Stimulated activated CD4-positive, alpha-beta T cell treated with anti-CD3 and anti-CD28 coated beads, Interleukin-2, amount 100 ng/mL, for 4 hours (primary cell): ENCODE measurements at places on chromosomes 13 and 19.

DNA sequence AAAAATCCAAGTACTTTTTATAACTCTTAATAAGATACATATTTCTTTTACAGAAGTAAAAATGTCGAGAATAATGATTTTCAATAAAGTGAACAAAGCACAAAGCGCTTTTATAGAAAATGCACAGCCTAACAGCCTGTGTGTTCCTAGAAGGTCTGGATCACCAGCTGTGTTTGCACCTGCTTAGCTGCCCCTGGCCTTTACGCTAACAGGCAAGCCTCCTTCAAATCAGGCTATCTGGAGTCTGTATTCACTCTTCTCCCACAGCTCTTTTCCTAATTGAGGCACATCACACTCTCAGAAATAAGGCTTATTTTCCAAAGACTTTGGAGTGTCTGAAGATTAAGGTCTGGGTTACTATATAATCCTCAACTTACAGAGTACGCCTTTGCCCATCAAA lies 183.1 kb downstream of the LHFPL6 start:
- DNase-seq: no peak

GRCh38 chr19:55700813-55701212 lies 25.8 kb downstream of the EPN1 start:
- DNase-seq: no peak

DNA sequence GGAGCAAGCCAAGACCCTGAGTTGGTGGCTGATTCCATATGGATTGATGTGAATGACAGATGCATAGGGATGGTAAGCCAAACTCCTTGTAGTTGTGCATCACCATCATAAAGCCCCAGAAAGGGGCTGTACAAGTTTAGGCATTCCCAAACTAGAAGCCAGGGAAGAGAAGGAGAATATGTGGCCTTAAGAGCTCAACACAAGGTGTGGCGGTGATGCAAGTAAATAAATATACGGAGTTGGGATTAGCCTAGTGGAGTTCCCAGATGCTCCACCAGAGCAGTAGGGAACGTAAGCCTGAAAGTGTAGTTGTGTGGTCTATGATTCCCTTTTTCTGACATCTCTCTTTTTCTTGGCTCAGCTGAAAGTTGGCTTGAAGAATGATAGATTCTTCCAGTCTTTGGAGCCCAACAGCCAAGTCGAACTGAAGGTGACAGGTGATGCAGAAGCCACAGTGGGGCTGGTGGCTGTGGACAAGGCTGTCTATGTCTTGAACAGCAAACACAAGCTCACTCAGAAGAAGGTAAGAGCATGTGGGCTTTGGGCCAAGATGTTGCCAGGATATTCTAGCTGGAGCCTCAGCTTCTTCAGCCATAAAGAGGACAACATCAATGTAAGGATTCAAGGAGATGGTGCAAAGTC lies 30.1 kb downstream of the RDH8 start:
- DNase-seq: no peak

GRCh38 chr13:44296856-44297255 lies 76.8 kb upstream of the SERP2 start:
- no peak for DNase-seq

GRCh38 chr13:48818495-48819356 lies 157.0 kb upstream of the FNDC3A start:
- DNase-seq: no peak

- no peak for DNase-seq
Measured at GRCh38 chr19:41334793-41335192, 18.9 kb downstream of the TGFB1 start.

DNA sequence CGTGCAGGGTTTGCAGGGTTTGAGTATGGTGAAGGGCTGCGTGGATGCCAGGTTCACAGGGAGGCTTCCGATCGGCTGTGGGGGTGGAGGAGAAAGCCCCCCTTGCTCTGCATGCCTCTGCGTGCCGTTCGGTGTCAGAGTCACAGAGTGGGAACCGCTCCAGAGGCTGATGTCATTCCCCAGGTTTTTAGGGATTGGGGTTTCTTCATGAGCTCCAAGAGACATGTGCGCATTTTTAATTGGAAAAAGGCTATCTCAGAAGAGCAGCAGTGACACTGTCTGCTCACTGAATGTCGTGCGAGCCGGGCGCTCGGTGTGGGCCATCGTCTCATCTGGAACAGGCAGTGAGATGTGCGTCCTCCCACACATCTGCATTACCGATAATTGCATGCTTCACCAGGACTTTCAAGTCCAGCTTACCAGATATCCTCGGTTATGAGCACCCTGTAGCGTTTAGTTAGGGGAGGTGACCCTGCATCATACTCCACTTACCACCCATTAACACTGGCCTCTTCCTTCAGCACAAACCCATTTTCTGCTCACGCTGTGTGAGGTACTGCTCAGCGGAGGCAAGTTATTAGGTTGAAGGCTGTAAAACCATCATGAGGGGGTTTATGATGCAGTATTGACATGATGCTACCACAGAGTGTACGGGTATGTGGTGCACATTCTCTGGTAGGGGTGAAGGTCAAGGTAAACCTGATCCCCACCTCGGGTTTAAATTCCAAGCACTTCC lies 1.7 kb downstream of the MCF2L start:
- DNase-seq: no peak

- DNase-seq: no peak
Measured at GRCh38 chr19:23526302-23526701, 131.0 kb upstream of the ZNF91 start.

GRCh38 chr13:102817907-102818306 lies 19.0 kb downstream of the BIVM start:
- no peak for DNase-seq

DNA sequence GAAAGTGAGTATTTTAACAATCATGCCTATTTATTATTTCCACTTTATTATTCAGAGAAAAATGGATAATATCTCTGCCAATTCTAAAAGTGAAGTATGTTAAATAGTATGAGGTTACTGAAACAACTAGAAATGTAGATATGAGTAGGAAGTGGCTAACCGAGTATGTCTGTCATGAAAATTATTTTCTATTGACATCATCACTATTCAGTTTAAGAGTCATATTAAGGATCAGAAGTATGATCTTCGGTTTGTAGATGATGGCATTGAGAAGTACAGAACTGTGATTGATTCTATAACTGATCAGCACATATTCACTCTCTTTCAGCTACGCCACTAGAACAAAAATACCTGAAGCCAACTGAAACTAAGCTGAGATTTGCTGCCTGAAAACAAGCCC lies 146.4 kb upstream of the SLITRK5 start:
- no peak for DNase-seq

DNA sequence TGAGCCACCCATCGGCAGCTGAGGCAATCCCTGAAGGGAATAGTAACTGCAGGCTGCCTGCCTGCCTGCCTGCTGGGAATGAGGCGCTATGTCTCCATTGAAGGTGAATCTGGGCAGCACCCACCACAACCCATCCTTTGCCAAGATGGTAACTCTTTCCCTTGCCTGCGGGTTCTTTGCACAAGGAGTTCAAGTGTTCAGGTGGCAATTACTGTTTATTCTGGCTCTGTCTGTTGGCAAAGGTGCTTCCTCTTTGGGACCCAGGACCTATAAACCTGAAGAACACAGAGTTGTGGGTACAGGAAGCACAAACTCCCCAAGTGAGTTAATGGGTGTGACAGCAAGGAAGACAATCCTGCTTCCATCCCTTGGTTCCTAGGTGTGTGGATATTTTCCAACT lies 448.1 kb upstream of the ZNF507 start:
- no peak for DNase-seq

DNA sequence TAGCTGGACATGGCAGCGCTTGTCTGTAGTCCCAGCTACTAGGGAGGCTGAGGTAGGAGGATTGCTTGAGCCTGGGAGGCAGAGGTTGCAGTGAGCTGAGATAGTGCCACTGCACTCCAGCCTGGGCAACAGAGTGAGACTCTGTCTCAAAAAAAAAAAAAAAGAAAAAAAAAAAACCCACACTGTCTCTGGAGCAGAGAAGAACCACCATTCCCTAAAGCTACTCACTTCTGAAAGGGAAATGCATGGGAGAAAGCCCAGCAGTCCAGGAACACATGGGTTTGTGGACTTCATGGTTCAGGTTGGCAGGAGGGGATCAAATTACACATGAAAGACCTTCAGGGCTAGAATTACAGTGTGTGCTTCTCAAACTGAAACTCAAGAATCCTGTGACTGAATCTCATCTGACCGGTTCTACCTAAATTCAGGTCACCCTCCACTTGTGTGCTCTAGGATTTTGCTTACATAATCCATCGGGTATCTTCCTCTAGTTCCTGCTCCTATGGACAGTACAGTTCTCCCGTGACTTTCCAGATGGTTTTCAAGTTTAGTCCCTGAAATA lies 30.2 kb upstream of the CPB2 start:
- no peak for DNase-seq

GRCh38 chr19:5036698-5037563 lies 68.0 kb downstream of the KDM4B start:
- no peak for DNase-seq

DNA sequence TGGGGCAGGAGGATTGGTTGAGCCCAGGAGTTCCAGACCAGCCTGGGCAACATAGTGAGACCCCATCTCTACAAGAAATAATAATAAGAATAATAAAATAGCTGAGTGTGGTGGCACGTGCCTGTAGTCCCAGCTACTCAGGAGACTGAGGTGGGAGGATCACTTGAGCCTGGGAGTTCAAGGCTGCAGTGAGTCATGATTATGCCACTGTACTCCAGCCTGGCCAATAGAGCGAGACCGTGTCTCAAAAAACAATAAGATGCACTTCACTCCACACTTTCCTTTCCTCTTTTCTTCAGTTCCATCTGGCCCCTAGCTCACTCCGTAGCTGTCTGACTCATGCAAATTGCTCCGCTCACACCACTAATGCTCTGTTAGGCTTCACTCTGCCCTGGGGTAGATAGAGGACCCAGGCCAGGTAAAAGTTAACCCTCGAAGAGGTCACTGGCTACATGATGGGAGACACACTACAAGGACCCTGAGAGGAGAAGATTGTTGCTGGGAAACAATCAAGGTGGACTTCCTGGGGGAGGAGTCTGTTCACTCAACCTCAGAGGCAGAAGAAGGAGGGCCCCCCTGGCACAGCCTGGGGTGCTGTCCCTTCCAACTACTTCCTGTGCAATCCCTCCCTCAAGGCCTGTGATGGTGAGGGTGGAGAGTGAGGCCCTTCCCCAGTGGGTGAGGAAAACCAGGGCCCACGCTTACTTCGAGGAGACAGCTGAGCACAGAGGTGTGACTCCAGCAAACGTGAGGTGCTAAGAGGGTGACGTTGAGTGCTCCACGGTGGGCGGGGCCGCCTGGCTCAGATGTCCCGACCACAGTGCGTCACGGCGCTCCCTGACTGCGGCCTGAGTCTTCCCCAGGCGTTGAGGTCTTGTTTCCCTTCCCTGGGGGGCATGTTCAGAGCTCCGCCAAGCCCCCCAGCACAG lies 8.8 kb upstream of the TNFSF9 start:
- peak; percentile 21 for DNase-seq

- DNase-seq: peak; percentile 45
Measured at GRCh38 chr19:53906211-53907192, 2.6 kb upstream of the CACNG7 start.

GRCh38 chr19:36528921-36529518 lies 949 bp upstream of the ZNF260 start:
- DNase-seq: peak; percentile 0

DNA sequence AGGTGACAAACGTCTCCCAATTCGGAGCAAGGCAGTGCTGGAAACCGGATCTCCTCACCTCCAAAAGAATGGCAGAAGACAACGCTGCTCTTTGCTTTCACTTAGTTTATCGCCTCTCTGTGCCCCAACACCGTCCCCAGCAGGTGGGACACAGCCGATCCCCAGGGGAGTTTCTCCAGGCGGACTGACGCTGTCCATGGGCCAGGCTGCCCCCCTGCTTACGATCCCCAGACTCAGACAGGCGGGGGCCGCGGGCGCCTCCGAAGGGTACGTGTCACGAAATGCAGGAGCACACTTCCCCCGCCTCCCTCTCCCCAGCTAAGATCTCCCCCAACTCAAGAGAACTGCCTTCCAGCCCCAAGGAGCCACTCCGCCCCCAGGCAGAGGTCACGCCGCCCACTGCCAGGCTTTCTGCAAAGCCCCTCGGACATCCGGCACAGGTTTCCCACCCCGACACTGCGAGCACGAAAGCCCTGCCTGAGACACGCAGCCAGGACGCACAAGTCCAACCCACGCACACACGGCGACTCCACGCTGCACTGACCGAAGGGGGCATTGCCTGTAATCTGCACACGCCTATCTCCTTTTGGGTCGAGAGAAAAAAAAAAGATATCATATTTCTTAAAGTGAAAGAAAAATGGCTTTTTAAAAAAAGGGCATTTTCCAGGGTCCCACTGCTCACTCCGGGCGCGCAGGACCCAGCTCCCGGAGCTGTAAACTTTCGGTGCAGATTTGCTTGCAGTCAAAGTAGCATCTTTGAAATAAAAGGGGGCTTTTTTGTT lies 2.0 kb downstream of the SPRY2 start:
- DNase-seq: no peak

- no peak for DNase-seq
Measured at GRCh38 chr19:32404933-32405430, 588 bp upstream of the DPY19L3 start.

DNA sequence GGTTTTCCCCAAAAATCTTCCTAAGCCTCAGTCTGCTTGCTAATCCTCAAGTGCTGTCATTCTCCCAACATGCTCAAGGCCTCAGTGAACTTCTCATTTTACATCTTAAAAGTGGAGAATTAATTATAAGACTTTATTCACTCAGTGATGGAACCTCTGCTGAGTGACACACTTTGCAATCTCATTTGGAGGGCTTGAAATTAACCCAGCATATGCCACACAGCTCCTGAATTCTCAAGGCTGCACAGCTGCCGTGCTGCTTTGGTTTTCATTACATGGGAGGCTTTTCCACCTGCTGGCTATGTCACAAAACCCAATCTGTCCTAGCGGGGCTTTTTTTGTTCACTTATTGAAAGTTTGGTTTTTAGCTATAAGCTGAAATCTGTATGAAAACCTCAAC lies 28.3 kb upstream of the SERPINE3 start:
- no peak for DNase-seq

- DNase-seq: no peak
Measured at GRCh38 chr19:2032296-2032941, 16.9 kb upstream of the BTBD2 start.

- DNase-seq: no peak
Measured at GRCh38 chr13:91375116-91375729, 23.2 kb upstream of the GPC5 start.

DNA sequence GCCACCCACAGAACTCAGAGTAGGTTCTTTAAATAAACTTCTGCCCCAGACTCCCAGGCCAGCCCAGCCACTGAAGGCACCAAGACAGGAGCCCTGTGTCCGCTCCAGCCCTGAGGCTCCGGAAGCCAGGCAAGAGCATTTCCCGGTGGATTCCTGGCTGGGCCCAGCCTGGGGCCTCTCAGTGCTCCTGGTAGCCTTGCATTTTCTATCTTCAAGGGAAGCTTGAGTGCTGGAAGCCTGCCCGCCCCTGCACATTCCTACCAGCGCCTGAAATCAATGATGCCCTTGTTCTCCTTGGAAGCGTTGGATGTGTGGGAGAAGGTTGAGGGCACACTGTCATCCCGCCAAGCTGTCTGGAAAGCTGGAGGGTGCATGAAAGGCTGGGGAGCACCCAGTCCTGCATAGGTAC lies 70.3 kb downstream of the ALOX5AP start:
- no peak for DNase-seq

- no peak for DNase-seq
Measured at GRCh38 chr19:50843701-50844221, 10.4 kb upstream of the KLK15 start.

- no peak for DNase-seq
Measured at GRCh38 chr13:48405875-48406274, 7.0 kb downstream of the LPAR6 start.
